Stimulated activated CD4-positive, alpha-beta T cell treated with anti-CD3 and anti-CD28 coated beads, Interleukin-2, amount 100 ng/mL, for 24 hours (primary cell): ENCODE measurements at places on chromosomes 3 and 15.

DNA sequence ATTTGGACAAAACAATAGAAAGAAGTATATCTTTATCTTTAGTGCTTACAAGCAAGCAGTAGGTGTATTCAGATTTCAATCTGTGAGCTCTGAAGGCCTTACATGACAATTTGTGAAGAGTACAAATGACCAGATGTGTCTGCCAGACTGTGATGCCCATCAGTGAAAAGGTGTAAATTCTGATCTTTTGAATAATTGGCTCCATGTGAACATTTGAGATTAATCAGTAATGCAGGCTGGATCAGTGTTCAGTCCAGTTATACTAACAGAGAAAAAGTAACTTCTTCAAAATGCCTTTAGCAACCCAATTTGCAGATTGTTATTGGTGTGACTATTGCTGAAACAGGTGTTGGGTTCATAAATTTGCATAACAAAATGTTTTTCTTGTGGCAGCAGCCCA, 5.2 kb downstream of the IQCH start:
- DNase-seq, result no peak

DNA sequence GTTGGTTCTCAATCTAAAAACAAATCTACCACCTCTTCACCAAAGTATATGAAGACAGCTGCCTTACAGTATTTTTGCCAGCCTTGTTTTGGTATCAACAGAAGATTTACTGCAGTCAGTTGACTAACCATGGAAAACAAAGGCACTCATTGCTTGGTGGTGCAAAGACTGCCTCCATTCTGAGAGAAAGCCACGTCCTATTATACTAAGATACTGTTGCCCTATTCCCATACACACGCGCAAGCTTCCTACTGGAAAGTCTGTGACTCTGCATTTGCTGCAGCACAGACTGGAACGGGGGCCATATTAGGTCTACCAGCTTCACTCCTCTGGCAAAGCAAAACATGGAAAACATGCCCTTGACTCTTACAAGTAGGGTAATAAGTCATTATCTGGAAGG, 18.0 kb downstream of the MTMR10 start:
- no peak for DNase-seq

DNA sequence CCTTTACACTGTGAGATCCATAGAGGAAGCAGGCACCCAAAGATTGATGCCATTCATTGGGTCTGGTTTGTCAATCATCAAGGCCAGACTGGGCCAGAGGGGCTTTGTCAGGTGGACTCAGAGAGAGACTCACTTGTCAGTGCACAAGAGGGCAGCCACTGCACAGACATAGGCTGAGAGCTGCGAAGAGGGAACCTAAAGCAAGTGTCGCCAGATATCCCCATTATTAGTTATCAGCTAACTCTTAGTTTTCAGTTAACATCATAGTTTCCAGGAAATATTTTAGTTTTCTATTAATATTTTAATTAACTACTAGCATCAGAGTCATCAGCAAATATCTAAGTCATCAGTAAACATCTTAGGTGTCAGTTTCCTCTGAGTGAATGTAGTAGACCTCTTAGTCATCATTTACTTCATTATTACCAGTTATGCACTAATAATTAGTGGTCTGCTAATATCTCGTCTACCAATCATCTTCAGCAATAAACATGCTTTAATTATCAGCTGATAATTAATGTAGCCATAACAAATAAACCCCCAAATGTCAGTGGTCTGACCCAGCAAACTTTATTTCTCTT, 41.7 kb upstream of the LIMD1 start:
- DNase-seq, result no peak

GRCh38 chr15:31503758-31504461, 177.3 kb downstream of the KLF13 start:
- no peak for DNase-seq

DNA sequence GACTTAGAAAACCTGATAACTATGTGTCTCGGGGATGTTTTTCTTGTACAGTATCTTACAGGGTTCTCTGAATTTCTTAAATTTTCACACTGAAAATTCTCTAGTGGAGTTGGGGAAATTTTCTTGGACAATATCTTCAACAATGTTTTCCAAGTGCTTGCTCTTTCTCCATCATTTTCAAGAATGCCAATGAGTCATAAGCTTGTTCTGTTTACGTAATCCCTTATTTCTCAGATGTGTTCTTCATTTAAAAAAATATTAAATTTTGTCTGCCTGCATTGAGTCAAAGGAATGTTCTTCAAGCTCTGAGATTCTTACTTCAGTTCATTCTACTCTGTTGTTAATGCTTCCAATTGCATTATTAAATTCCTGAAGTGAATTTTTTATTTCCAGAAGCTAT, 21.9 kb upstream of the PLSCR2 start:
- no peak for DNase-seq

DNA sequence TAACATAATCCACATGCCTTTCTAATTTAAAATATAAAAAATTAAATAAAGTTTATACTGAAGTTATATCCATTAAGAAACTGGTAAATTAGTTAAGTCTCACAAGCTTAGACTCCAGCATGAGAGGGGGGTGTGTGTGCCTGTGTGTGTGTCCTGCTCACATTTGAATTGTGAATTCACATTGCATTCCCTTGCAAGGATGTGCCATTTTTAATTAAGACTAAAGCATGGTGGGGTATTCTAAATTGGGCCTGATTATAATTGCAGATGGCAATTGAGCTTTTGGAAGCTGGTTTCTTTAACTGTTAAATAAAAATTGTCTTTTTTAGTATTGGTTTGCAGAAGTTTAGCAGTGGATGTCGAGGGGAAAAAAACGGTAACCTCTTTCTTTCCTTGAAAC, 56.9 kb downstream of the PTPRG start:
- no peak for DNase-seq

- DNase-seq, result no peak
Measured at GRCh38 chr15:95326431-95327182, 1003.9 kb upstream of the NR2F2 start.

DNA sequence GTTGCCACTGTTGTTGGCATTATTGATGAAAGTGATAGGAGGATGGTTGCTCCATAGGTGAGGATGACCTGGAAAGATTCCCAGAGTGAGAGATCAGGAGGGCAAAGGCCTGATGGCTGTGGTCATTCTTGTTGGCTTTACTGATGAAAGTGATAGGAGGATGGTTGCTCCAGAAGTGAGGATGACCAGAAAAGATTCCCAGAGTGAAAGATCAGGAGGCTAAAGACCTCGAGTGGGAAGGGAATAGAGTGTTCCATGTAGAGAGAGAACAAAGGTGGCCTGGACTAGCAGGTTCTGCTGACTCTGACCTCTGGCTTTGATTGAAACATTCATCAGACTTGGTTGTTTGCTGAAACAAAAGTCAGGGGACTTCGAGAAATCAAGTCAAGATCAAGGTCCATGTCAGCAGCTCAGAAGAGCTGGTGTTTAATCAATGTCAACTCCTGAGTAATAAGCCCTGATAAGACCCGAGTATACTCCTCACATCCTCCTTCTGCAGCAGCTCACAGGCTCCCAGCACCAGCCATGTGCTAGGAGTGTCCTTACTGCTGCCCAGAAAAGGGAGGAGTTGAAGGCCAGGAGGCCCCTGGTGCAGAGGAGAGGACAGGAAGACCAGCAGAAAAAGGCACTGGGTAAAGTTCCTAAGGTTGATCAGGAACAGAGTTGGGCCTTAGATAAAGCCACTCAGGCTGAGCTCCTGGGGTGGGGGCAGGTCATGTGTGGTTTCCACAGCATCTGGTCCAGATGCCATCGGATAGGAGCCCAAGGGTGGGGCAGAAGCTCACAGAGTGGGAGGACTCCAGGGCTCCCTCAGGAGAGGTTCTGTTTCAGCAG, 19.9 kb downstream of the CYP8B1 start:
- DNase-seq, result no peak

DNA sequence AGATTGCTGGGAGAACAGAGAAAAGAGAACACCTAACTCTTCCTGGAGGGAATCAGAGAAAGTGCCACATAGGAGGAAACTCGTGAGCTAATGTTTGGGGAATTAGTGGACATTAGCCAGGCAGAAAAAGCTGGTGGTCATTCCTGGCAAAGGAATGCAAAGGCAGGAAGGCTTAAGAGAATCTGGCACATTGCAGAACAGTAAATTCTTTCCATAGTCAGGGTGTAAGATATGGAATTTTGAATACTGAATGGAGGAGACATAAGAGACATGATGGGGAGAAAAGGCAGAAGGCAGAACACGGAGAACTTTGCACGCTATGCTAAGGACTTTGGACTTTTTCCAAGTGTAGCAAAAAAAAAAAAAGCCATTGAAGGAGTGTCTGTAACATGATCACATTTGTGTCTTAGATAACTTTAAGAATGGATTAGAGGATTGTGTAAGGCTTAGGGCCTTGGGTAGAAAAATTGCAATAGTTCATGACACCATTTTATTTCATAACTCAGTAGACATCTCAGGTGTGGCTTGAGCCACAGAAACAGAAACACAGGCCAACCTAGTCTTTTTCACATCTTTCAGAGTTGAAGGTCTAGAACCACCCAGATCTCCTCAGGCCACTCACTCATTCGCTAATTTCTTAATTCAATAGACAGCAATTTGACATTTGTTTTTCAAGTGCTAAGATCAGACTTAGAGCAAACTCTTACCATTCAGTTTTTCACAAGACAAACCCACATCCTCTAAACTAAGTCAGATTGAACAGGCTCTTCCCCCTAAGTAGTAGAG, 31.2 kb upstream of the CCDC80 start:
- DNase-seq, result no peak

- DNase-seq, result no peak
Measured at GRCh38 chr3:161821591-161821990, 325.0 kb downstream of the OTOL1 start.

GRCh38 chr3:107977221-107978130, 113.4 kb downstream of the CD47 start:
- no peak for DNase-seq

DNA sequence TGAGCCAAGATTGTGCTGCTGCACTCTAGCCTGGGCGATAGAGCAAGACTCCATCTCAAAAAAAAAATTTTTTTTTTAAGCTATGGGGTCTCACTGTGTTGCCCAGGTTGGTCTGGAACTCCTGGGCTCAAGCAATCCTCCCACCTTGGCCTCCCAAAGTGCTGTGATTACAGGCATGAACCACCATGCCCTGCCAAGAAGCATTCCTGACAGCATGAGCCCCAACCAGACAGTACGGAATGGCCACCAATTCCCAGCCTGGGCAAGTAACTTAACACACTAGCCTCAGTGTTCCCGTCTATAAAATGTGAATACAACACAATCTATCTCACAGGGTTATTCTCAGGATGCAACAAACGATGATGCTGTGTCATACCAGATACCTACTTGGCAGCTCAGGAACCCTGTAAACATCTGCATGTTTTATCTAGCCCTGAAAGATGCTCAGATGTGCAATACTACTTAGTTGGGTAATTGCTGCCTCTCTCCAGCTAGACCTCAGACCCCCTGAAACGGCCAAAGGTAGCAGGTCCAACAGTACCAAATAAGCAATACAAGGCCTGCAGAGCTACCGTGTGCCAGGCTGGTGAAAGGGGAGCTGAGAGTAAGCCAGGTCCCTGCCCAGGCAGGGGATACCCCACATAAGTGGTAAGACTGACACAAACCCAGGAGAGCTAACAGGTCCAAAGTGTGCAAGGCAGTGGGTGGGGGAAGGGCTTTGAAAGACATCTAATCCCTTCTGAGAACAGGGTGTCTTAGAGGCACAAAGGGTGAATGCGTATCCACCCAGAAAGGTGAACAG, 1.9 kb downstream of the TKT start:
- DNase-seq, result no peak

DNA sequence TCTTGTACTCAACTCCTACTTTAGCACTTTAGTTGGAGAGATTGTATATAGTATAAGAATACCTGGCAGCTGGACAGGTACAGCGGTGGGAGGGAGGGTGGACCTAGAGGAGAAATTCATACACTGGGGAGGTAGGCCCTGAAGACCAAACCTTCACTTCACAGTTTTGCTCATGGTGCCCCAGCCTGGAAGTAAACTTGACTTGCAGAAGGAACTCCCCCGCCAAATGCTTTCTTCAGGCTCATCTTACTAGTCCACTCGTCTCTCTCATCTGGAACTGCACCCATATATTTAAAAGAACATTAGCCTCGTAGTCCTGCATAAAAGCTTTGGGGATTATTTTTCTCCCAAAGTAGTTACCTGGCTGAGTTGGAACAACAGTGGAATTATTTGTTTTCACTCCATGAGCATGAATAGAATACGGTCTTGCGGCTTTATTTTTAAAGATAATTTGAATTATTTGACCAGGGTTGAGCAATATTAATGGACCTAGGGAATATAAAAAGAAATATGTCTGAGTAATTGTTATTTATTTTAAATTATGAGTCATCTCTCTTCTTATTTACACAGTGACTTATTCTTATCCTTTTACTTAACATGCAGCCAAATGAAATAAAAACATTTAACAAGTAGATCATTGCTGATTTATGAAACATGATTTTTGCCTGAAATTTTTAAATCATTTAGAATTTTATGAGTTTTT, 25.5 kb upstream of the CP start:
- DNase-seq, result no peak

DNA sequence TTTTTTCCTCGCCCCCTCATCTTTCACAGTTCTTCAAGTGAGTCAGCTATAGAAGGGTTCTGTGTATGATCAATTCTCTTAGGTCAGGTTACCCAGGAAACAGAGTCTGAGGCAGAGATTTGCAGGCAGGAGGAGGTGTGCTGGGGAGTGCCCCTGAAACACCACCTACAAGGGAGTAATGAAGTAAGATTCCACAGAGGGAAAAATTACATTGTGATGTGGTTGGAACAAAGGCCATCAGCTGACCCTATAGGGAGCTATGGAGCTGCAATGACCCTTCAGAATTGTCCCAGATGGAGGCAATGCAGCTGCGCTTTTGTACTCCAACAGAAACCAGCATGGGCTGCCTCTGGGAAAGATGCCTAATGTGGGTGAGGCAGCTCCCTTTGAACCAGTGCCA, 142.2 kb upstream of the CNTN3 start:
- no peak for DNase-seq

GRCh38 chr3:3633761-3634160, 165.5 kb upstream of the LRRN1 start:
- no peak for DNase-seq

DNA sequence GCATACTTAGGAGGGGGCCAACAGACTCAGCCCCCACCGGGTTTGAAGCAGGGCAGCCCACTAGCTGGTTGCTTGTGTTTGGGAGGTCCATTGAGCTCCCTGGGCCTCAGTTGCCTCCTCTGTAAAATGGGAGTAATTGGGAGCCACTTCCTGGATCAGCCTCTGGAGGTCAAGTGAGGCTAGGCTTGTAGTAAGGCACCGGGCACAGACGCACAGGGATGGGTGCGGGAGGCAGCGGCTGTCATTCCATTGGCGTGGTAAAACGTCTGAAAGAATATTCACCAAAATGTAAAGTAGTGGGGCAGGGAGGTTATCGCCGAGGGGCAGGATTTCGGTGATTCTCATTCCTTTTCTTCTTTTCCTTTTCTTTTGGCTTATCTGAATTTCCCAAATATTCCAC, 64.6 kb downstream of the TLE3 start:
- no peak for DNase-seq

GRCh38 chr15:66151809-66152208, 101.7 kb downstream of the MEGF11 start:
- DNase-seq, result no peak
